ENCODE measurements at places on chromosomes 6 and 20.

GRCh38 chr6:34239500-34239825 lies 2.8 kb downstream of the HMGA1 start:
- DNase-seq, result no peak

- DNase-seq, result no peak
These were observed 102.6 kb upstream of the MLN start for GRCh38 chr6:33906439-33906838.

- no peak for DNase-seq
These were observed 25.9 kb upstream of the GTSF1L start for GRCh38 chr20:43752561-43753301.

DNA sequence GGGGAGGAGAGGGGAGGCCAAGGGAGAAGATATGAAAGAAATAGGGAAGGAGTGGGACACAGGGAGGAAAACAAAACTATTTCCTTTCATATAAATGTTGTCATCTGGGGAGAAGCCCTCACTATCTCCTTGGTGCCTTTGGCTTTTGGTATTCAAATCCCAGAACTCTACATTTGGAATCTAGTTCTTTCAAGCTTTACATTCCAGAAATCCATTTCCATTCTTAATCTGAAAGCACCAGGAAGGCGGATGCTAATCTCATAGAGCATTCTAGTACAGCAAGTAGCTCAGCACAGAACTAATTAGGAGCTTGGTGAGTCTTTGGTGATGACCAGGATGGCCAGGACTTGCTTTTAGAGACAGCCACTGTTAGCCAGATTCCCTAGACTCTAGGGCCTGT lies 177.9 kb downstream of the KIF16B start:
- no peak for DNase-seq

- no peak for DNase-seq
These were observed 132.5 kb downstream of the RTN4IP1 start for GRCh38 chr6:106496823-106497222.

GRCh38 chr20:63843222-63843621 lies 12.2 kb upstream of the ZBTB46 start:
- DNase-seq, result no peak

GRCh38 chr20:61370841-61371303 lies 118.8 kb downstream of the CDH4 start:
- no peak for DNase-seq

- no peak for DNase-seq
These were observed 24.6 kb downstream of the SPATA2 start for GRCh38 chr20:49890471-49891361.

DNA sequence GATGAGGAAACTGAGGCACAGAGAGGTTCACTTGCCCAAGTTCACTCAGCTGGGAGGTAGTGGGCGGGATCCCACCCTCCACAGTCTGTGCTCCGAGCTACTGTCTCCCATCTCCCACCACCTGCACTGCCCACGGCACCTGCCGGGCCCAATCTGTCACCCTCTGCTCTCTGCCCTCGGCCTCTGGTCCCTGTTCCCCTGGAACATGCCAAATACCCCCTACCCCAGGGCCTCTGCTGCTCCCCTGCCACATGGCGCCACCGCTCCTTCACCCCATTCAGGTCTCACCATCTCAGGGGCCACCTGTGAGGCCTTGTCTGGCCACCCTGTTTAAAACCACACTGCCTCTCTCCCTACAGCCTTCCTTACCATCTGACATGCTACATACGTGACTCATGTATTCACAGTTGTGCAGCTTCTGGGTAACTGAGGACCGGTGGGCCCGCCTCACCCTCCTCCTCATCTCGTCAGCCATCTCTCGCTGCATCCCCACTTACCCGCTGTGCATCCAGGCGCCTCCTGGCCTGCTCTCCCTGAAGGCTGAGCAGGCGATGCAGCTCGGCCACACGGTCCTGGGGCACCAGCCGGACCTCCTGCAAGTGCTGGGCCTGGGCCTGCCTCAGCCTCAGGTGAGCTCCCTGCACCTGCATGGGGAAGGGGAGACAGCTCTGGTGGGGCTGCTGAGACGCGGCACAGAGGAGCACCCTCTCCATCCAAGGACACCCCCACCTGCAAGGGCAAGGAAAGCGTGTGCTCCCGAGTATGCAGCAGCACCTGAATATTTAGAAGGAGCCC lies 50.6 kb downstream of the GINS1 start:
- DNase-seq, result no peak

- DNase-seq, result no peak
These were observed 121.1 kb downstream of the PDE7B start for GRCh38 chr6:135972586-135972985.

DNA sequence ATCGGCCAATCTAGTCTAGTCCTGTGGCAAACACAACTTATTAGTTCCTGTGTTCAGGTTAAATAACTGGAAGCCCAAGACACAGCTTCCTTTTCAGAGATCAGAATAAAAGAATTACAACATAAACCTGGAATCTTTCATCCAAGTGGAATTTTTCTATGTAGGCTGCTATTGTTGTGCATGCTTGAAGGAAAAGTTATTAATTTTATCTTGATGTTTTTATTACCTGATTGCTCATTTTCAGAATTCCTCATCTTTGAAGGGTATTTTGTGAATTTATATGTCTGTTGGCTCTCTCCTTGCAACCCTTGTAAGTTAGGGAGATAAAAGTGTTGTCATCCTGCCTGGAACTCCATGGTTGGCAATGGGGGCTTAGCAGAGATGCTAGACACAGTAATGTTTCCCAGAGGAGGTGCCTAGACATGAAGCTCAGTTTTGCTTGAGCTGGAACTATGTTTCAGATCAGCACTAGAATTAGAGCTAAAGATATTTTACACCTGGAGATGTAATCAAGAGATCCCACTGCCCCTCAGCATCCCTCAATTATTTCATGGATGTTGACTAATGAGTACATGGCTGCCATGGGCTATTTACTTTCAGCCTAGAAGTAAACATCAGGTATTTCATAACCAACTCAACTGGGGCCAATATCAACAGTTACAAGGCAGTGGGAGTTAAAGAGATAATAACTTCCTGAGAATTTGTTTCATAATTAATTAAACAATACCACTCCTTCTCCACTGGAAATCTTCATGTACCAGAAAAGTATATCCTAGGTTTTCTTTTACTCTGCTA lies 367.0 kb upstream of the MARCKS start:
- no peak for DNase-seq

GRCh38 chr6:45698046-45698445 lies 317.6 kb downstream of the CLIC5 start:
- no peak for DNase-seq

- DNase-seq, result no peak
These were observed 77.3 kb downstream of the CHD6 start for GRCh38 chr20:41540918-41541317.

GRCh38 chr6:158561321-158561884 lies 1.5 kb downstream of the TMEM181 start:
- no peak for DNase-seq

DNA sequence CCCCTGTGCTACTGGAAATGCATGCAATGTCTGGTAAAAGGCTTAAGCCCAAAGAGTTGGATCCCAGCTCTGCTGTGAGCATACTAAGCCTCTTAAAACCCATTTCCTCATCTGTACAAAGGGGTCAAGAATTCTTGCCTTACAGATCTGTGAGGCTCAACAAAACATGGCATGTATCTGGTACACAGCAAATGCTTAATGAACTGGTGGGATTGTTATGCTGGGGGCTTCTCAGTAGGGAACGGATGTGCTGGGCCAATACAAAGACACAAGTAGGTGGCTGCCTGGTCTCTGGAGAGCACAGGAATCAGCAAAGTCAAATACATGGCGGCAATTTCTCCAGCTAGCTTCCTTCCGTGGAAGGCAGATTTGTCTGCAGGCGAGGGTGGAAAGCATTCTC lies 62.3 kb downstream of the LAMP5 start:
- no peak for DNase-seq

DNA sequence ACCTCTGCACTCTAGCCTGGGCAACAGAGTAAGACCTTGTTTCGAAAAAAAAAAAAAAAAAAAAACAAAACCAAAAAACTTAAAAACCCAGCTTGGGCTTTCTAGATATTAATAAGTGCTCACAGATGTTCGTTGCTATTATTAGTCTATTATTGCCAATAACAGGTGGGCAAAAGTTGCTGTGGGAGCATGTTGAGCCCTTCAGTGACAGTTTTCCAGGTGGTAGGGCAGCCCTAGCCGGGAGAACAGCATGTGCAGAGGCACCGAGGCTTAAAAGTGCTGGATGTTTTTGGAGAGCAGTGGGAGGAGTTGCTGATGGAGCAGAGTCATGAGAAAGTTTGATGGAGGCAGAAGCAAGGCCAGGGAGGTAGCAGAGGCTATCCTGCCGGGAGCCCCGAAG lies 4.4 kb downstream of the PPP1R16B start:
- no peak for DNase-seq

GRCh38 chr6:42729731-42730130 lies 7.3 kb upstream of the PRPH2 start:
- DNase-seq, result no peak

DNA sequence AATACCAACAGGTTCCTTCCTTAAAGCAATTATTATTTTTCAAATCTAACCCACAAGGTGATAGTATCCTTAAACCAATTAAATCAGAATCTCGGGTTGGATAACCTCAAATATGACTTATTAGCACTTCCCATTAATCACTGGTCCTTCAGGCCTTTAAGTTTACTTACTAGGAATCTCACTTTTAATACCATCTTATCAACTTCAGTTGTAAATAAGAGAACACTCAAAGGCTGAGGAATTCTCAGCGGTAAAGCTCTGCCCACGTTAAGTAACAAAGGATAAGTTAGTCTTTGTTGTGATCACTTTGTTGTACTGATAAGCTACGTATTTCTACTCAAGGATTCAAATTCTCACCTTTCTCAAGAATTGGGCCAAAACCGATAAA lies 82.0 kb downstream of the OR2B2 start:
- DNase-seq, result no peak

- DNase-seq, result no peak
These were observed 1.3 kb downstream of the KPNA5 start for GRCh38 chr6:116682334-116682712.

GRCh38 chr6:91098006-91098405 lies 511.1 kb upstream of the MAP3K7 start:
- DNase-seq, result peak; percentile 10

DNA sequence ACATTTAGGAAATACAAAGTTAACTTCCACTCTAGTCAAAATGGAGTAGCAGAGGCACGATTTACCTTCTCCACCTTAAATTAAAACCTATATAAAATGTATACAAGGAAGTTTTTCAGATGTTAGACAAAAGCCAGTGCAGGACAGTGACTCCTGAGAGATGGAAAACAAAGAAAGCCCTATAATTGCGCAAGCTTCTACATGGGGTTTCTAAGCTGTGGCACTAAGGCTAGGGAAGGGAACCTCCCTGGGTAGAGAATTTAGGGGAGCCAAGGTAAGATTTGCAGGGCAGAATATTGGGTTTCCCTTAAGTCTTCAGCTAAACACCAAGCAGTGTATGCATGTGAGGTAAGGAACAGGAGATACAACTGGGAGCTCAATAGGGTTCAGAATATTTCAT lies 18.5 kb upstream of the ZC3H12D start:
- no peak for DNase-seq

DNA sequence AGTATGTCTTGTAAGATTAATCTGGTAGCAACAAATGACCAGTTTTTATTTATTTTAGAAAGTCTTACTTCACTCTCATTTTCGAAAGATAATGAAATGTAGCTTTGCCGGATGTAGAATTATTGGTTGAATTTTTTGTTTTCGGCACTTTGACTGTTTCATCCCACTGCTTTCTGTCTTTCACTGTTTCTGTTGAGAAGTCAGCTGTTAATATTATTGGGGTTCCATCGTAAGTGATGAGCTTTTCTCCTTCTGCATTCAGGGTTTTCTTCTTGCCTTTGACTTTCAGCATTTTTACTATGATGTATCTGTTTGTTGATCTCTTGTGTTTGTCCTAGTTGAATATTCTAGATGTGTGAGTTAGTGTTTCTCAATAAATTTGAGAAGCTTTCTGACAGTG lies 383.4 kb downstream of the PAX1 start:
- no peak for DNase-seq

DNA sequence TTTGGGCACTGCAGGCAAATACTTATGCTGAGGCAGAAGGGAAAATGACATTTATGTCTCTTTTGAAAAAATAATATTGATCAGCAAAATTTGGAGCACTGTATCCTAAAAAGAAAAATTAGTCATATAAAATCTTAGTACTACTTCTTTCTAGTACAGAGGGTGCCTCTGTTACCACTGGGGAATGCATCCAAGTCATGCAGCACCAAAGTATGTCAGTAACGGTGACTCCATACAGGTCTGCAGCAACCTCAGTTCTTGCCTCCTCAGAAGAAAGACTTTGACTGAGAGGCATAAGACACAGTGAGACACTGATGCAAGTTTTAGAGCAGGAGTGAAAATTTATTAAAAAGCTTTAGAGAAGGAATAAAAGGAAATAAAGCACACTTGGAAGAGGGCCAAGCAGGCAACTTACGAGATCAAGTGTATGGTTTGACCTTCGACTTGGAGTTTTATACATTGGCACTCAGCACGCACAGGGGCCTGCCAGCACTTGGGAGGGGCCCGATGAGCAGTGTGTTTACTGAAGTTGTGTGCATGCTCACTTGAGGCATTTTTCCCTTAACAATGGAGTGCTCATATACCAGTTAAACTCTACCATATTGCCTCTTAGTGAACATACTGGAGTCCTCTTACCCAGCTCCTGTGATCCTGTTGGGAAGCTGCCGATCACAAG lies 1244.8 kb downstream of the EPHA7 start:
- DNase-seq, result no peak

- no peak for DNase-seq
These were observed 914.5 kb downstream of the EYS start for GRCh38 chr6:64792534-64792933.

- DNase-seq, result no peak
These were observed at the start of gene JPH2 for GRCh38 chr20:44187054-44187771. Gene JPH2 (minus strand): TSS chr20:44187188. CDS start chr20:44186705, 483 bp downstream.

- no peak for DNase-seq
These were observed 88.8 kb downstream of the CD24 start for GRCh38 chr6:106885679-106886078.

GRCh38 chr6:129104560-129104959 lies 221.6 kb downstream of the LAMA2 start:
- DNase-seq, result no peak

DNA sequence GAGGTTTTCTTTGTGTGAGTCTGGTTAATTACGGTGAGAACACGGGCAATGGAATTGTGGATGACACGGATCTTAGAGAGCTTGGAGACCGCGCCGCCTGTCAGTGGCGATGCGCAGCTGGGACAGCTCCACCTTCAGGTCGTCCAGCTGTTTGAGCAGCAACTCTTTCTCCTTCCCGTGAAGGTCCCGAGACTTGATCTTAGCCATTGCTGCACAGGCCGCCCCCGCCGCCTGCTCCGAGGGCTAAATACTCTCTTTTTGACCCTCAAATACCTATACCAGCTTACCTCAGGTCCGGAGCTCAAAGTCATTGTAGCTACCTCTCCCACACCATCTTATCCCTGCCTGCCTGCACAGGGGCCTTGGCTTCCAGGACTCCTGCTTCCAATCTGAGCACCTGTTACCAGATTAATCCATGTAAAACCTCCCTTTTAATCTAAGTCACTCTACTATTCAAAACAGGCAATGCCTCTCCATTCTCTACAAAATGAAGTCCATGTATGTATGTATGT lies 100.2 kb downstream of the PREP start:
- no peak for DNase-seq
